Chondrocyte (in vitro differentiated cells): ENCODE measurements at places on chromosomes 1 and 21. TPM values are rescaled to one million over a fixed set of nuclear protein-coding genes. Genes with fewer than 3 reads are reported as not detected.

The SMPDL3B gene
- total RNA-seq: 0.15 to 0.21 TPM in 2 of 3 replicates, not detected in the other

The SERPINC1 gene
- 0.22 to 0.51 TPM in 2 of 3 replicates, not detected in the other for total RNA-seq

The FCRL4 gene
- not detected in 3 replicates for total RNA-seq

The LRRC53 gene
- total RNA-seq: not detected in 3 replicates

The TTC22 gene
- total RNA-seq: not detected in 3 replicates

The ABCG1 gene
- 0.51 to 1.6 TPM (median 1.6 TPM) in 3 replicates for total RNA-seq

The GPR61 gene
- not detected in 3 replicates for total RNA-seq

The TLR5 gene
- 0.17 to 0.36 TPM (median 0.22 TPM) in 3 replicates for total RNA-seq

The RGSL1 gene
- not detected in 3 replicates for total RNA-seq

The STXBP3 gene
- 38.3 to 61.1 TPM (median 41.6 TPM) in 3 replicates for total RNA-seq

The FHAD1 gene
- not detected in 3 replicates for total RNA-seq

The CELA3B gene
- not detected in 3 replicates for total RNA-seq

The AMIGO1 gene
- 3.1 to 4.6 TPM (median 4.5 TPM) in 3 replicates for total RNA-seq

The OR6P1 gene
- not detected in 3 replicates for total RNA-seq

The SOX13 gene
- 3.6 to 9.1 TPM (median 7.6 TPM) in 3 replicates for total RNA-seq

The NUDT4B gene
- total RNA-seq: 0.85 to 1.6 TPM in 2 of 3 replicates, not detected in the other

The LRRC7 gene
- 0.58 TPM in 1 of 3 replicates, not detected in the others for total RNA-seq

The SPRR2G gene
- total RNA-seq: not detected in 3 replicates

The CR2 gene
- not detected in 3 replicates for total RNA-seq

The CRNN gene
- not detected in 3 replicates for total RNA-seq

The FAAH gene
- total RNA-seq: 7.0 to 15.0 TPM (median 14.1 TPM) in 3 replicates

The ZNF683 gene
- total RNA-seq: not detected in 3 replicates

The BRINP2 gene
- total RNA-seq: not detected in 3 replicates

The LGR6 gene
- 1.4 to 4.1 TPM (median 1.8 TPM) in 3 replicates for total RNA-seq

The ALG6 gene
- 7.5 to 11.6 TPM (median 8.5 TPM) in 3 replicates for total RNA-seq

The CELA2A gene
- total RNA-seq: not detected in 3 replicates

The HES5 gene
- not detected in 3 replicates for total RNA-seq

The USP25 gene
- 47.2 to 58.9 TPM (median 58.5 TPM) in 3 replicates for total RNA-seq

The WNT9A gene
- 2.5 to 4.2 TPM (median 2.7 TPM) in 3 replicates for total RNA-seq

The PLA2G2D gene
- total RNA-seq: not detected in 3 replicates

The CFHR2 gene
- not detected in 3 replicates for total RNA-seq

The FAM131C gene
- 0.24 to 0.72 TPM (median 0.70 TPM) in 3 replicates for total RNA-seq
